ENCODE measurements at places on chromosomes 2 and 18. TPM values are rescaled to one million over a fixed set of nuclear protein-coding genes. Genes with fewer than 3 reads are reported as not detected.

GRCh38 chr2:45312275-45312674 lies 298.8 kb downstream of the SRBD1 start:
- DNase-seq, result no peak

DNA sequence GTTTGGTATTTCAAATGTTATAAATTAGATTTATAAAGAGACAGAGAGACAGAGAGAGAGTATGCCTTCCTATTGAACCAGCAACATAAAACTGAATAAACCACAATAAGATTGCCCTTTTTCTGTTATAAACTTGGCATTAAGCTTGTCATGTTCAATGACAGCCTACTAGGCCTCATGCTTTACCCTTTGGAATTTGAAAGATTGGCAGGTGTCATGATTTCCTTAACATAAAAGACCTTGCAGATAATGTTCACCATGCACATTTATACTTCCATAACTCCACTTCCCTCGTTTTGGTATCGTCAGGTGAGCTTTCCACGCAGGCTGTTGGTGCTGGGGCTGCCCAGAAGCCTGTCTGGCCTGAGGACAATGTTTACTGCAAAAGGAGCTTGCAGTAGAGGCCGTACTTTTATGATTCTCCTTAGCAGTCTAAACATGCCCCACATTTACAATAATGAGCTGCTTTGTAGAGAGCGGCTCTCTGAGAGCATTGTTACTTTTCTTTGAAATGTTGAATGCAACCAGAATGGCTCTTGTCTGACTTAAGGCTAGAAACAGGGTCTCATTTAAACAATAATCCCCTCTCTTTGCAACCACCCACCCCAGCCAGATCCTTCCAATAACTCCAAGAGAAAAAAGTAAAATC lies 379.1 kb upstream of the ATP5MC3 start:
- no peak for DNase-seq

GRCh38 chr18:55768255-55768654 lies 180.3 kb upstream of the TCF4 start:
- no peak for DNase-seq

- no peak for DNase-seq
These were observed 3.8 kb upstream of the EPC2 start for GRCh38 chr2:148640767-148641166.

- no peak for DNase-seq
These were observed 197.6 kb downstream of the LRP1B start for GRCh38 chr2:141933226-141933625.

DNA sequence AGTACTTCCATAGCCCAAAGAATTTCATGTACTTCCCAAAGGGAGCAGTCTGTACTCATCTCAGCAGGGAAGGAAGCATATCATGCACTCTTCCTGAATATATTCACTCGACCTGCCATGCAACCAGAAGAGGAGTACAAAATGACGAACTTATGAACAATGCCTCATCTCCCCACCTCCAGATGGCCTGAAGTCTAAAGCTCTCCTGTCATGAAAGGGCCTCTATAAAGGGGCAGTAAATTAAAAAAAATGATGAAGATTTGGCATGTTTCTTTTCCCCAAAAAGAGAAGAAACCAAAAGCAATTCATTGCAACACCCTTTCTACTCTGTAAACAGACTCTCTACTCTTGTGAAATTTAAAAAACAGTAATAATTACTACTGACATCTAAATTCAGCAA lies 1601.1 kb downstream of the LRP1B start:
- no peak for DNase-seq

GRCh38 chr2:202387608-202388342 lies 11.6 kb downstream of the BMPR2 start:
- DNase-seq, result no peak

GRCh38 chr18:55515941-55516710 lies 71.9 kb downstream of the TCF4 start:
- no peak for DNase-seq

DNA sequence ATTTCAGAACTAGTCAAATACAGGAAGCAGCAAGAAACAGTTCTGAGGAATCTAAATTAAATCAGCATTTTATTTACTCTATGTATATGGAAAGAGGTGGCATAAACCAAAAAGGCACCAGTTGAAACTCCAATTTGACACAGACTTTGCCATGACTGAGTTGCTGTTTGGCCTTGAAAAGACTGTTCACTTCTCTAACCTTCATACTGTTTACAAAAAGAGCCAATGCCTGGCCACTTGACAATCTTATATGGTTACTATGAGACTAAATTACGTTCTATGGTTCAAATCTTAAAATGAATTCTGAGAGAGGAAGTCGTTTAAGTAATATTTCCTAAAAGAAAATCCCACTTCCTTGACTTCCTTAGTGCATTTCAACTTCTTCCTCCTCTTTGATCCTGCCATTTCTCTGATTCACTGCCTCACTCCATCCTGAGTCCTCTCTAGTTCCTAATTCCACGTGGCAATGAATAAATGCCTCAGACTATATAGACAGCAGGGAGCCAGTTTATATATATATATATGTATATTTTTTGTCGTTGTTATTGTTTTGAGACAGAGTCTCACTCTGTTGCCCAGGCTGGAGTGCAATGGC lies 13.2 kb downstream of the CEP76 start:
- DNase-seq, result no peak

DNA sequence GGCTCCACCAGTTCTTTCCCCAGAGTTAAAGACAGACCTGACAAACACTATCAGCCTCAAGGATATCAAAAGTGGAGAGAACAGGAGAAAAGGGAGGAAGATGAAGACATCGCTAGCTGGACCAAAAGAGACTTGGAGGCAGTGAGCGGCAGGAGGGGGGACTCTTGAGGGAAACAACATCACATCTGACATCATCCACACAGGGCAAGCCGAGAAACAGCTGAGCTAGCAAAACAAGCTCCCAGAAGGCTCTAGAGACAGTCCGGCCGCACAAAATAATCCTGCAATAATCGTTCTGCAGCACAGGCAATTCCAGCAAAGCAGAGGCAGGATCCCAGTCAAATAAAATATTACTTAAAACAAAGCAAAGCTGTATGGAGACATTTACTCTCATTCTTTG lies 239.8 kb downstream of the EN1 start:
- no peak for DNase-seq

DNA sequence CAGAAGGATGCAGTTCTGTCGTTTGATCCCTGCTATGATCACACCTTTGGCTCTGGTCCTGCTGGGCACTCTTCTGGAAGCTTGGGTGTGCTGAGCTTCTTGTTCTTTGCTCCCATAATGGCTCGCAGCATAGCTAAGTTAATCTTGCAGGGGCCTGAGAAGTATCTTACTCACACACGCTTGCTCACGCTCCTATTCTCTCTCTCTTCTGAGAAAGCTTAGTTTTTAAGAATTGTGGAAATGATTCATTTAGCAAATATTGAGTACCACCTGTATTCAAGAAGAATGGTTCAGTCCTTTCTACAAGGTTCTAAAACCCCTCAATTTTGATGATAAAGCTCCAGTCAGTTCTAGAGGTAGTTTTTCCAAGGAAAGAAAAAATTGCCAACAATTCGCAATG lies 40.6 kb downstream of the XRCC5 start:
- no peak for DNase-seq

DNA sequence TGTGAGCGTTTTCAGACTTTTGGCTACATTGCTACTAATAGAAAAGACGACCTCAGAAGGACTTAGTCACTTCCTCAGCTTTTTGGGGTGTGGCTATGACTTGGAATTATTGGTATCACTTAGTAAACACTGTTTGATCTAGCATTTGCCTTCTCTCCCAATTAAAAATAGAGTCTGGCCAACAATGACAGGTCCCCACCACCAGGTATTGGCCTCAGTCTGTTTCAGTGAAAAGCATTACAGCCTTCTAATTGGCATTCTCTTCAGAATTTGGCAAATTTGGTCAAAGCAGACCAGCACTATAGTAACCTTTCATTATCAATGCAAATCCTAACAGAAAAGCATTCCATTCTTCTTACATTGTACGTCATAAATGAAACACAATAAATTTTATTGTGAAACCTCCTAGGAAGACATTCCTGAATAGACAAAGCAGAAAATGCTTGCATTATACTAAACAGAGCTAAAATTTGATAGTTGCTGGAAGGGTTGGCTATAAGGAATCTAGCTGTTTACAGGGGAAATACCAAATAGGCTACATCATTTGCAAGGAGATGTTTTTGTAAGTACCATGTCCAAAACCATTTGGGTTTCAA lies 613.9 kb downstream of the IRS1 start:
- DNase-seq, result no peak

- DNase-seq, result peak; percentile 76
These were observed 70.0 kb downstream of the MBP start for GRCh38 chr18:77062518-77063003.

DNA sequence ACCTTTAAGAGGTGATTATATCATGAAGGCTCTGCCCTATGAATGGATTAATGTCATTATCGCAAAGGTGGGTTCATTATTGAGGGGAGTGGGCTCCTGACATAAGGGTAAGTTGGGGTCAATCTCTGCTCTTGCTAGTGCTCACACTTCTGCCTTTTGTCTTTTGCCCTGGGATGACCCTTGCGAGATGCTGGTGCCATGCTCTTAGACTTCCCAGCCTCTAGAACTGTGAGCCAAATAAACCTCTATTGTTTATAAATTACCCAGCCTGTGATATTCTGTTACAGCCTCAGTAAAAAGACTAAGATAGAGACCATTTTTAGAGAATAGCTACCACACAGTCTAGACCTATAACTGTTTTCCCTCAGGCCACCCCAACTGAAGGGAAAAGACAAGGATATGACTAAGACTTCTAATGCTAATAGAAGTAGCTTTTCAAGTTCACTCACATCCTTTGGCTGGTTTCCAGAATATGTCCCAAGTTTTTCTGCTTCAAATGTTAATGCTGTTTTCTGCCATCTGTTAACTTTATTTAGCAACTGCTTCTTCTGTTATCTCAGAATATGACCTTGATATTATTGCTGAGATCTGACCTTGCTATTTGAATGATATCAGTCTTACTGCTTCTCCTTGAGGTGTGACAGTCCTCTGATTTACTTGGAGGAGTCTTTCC lies 65.1 kb upstream of the STAM2 start:
- DNase-seq, result no peak

- no peak for DNase-seq
These were observed 233.7 kb downstream of the PRKCE start for GRCh38 chr2:45885171-45885621.

GRCh38 chr2:17136877-17137276 lies 381.4 kb downstream of the RAD51AP2 start:
- DNase-seq, result no peak

- DNase-seq, result no peak
These were observed 16.2 kb downstream of the SH2D6 start for GRCh38 chr2:85434696-85435095.

DNA sequence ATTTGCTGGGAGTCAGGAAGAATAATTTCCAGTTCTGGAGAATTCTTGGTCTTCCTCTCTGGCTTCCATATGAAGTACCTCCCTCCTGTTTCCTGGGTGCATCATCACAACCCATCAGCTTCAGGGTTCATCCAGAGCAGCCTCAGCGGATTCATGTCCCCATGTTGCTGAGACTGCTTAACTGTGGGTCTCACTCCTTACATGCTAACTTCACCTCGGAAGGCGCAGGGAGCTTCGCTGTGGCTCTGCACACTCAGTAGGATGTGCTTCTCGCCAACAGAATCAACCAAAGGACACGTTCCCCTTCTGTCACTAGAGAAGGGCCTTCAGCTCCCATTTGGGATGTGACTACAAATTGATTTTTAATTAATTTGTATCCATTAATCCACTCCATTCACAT lies 24.2 kb downstream of the FBLN7 start:
- DNase-seq, result no peak

DNA sequence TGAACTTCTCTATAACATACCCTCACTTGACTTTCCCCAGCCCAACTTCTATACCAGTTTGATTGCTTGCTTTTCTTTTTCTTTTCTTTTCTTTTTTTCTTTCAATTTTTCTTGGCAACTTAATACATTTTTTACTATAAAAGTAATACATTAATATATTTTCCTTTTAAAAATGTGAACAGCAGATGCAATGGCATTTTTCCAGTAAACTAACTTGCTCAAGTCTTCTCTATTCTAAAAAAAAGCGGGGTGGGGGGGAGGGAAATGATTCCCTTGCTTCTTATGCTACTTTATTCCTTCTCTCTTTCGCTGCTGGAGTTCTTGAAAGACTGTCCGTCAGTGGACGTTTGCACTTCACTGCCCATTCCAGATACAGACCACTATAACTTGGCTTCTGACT lies 70.5 kb downstream of the RBMS1 start:
- no peak for DNase-seq

DNA sequence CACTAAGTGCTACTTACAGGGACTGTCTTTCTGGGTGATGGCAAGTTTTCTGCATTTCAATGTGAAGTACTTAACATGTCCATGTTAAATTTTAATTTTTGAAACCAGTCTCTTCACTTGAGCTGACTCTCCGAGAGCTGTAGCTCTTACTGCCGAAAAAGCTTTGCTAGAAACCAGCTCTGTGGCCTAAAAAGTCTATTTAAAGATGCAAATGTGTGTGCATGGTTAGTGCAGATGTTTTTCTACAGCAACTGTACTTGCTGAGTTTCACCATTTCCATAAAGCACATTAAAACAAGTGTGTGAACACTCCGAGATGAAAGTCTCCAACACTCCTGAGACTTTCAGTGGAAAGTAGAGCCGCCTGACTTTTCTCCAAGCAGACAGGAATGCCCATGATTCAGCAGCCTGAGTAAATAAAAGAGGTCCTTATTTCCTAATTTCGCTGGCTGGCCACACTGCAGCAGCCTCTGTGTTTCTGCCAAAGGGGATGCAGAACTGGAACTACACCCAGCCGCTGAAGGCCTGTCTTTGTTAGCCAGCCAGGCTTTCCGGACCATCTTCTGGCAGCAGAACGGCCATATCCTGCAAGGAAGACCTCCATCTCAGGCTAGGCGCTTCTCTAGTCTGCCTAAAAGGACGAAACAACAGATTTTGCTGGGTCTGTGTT lies 121.2 kb downstream of the ZNF521 start:
- DNase-seq, result no peak

DNA sequence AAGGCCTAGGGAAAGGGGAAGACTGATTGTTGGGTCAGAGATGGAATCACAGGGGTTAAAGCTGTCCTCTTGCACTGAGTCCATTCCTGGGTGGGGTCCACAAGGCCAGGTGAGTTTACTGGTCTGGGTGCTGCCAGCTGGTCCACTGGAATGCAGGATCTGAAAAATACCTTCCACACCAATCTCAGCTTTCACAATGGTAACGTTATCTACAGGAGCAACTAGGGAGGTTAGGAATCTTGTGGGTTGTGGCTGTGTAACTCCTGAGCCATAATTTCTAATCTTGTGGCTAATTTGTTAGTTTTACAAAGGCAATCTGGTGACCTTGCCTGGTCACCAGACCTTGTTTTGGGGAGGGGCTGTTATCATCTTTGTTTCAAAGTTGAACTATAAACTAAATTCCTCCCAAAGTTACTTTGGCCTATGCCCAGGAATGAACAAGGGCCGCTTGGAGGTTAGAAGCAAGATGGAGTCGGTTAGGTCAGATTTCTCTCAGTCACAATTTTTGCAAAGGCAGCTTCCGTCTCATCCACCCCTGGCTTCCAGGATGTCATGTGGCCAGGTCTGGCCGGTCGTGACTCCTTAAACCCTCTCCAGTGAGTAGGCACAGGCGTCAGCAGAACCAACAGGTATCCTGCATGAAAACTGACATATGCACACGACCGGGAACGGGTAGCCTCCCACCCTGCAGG lies 123.3 kb upstream of the SH3BP4 start:
- DNase-seq, result no peak

- no peak for DNase-seq
These were observed 1485.2 kb upstream of the PIK3C3 start for GRCh38 chr18:40469851-40470250.

GRB14 gene
- not detected for total RNA-seq

MPP4 gene
- total RNA-seq, result not detected

HRH4 gene
- total RNA-seq, result not detected

LIMS1 gene
- 35.6 TPM for total RNA-seq

CROCC2 gene
- total RNA-seq, result not detected

GRP gene
- not detected for total RNA-seq

TUBA4B gene
- not detected for total RNA-seq

ACTR1B gene
- 124 TPM for total RNA-seq

TNFAIP6 gene
- total RNA-seq, result not detected

Measured in activated naive CD4-positive, alpha-beta T cell treated with anti-CD3 and anti-CD28 coated beads, Interleukin-2, amount 50 U/mL, for 72 hours (primary cell).